ENCODE measurements at places on chromosomes 4 and X. TPM values are rescaled to one million over a fixed set of nuclear protein-coding genes. Genes with fewer than 3 reads are reported as not detected.

CPZ gene
- polyA plus RNA-seq, result not detected

TMEM255A gene
- 1.2 TPM for polyA plus RNA-seq

DNA sequence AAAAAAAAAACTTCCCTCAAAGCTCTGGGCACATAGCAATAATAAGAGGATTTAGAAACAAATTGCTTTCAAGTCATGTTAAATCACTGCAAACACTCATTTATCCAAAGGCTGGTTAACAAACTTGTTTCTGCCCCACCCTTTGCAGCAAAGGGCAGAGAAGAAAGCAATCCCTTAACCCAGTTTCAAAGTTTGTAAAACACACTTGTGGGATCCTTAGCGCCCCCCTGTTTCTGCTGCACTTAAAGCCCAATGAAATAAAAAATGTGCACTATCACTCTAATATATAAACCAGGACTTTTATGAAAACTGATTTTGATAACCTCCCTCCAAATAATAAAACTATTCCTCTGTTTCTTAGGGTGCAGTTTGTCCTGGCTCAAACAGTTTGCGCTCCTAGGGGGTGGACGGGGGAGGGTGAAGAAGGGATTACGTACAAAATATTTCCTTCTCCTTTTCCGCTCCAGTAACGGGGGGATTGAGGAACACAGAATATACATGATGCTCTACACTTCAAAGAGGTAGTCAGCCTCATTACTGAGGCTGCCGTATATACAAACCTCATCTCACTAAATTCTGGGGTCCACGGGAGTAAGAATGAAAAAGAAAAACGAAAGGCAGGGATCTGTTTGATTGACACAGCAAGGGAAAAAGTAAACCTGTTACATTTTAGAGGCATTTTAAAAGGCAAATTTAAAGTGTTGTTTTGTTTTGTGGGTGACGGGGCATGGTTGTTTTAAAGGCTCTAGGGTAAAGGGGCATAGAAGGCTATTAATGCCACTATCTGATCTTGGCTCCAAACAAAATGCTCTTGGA is 3.1 kb upstream of the PCDH10 start:
- H3K4me1 ChIP-seq, result no peaks in the 10 kb centered on the region
- H3K4me3 ChIP-seq, result no peak overlapping the region
- no peaks in the 10 kb centered on the region for H3K36me3 ChIP-seq

KCTD8 gene
- not detected for polyA plus RNA-seq

AFM gene
- polyA plus RNA-seq, result not detected

DNA sequence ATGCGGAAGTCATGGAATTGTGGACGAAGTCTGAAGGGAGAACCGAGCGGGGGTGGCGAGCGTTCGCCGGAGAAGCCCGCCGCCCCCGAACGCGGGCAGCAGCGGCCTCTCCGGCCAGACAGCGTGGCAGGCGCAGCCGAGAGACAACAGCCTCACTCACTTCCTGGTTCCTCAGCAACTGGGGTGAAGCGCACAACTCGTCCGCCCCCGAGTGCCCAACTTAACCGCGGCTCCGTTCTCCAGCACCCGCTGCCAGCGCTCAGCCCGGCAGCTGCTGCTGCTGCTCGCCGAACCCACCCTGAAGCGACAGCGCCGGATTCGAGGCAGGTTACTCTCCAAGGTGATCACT is 68.0 kb downstream of the NOCT start:
- peak overlapping the region; percentile 92 for H3K27ac ChIP-seq
- no peaks in the 10 kb centered on the region for H3K27me3 ChIP-seq
- no peaks in the 10 kb centered on the region for H3K36me3 ChIP-seq
- H3K4me1 ChIP-seq, result peaks cover 26% of the 10 kb centered on the region
- H3K4me3 ChIP-seq, result peak overlapping the region; percentile 84

- H3K27ac ChIP-seq, result no peak overlapping the region
- H3K36me3 ChIP-seq, result no peaks in the 10 kb centered on the region
- no peak for DNase-seq
- no peaks in the 10 kb centered on the region for H3K4me1 ChIP-seq
- no peak overlapping the region for H3K4me3 ChIP-seq
- no peaks in the 10 kb centered on the region for H3K27me3 ChIP-seq
Observed at GRCh38 chr4:116066711-116067245, 953.4 kb upstream of the NDST4 start.

PCDH18 gene
- not detected for polyA plus RNA-seq

DNA sequence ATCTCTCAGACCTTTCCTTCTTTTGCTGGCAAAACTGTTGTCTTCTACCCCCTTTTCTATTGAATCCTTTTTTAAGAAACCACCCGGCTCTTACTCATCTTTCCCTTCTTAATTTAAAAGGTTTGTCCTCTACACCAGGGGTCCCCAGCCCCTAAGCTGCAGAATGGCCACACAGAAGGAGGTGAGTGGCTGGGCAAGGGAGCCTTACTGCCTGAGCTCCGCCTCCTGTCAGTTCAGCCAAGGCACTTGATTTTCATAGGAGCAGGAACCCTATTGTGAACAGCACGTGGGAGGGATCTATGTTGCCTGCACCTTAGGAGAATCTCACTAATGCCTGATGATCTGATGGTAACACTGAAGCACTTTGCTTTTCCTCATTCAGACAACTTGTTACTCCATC is 726.3 kb upstream of the INTU start:
- no peak for DNase-seq
- no peak overlapping the region for H3K27ac ChIP-seq
- H3K4me3 ChIP-seq, result no peak overlapping the region
- H3K27me3 ChIP-seq, result no peaks in the 10 kb centered on the region
- no peaks in the 10 kb centered on the region for H3K36me3 ChIP-seq

- no peaks in the 10 kb centered on the region for H3K4me1 ChIP-seq
- H3K4me3 ChIP-seq, result no peak overlapping the region
Observed at GRCh38 chr4:69467797-69468196, 27.9 kb downstream of the UGT2B4 start.

CNKSR2 gene
- not detected for polyA plus RNA-seq

MAGEE1 gene
- not detected for polyA plus RNA-seq

DNA sequence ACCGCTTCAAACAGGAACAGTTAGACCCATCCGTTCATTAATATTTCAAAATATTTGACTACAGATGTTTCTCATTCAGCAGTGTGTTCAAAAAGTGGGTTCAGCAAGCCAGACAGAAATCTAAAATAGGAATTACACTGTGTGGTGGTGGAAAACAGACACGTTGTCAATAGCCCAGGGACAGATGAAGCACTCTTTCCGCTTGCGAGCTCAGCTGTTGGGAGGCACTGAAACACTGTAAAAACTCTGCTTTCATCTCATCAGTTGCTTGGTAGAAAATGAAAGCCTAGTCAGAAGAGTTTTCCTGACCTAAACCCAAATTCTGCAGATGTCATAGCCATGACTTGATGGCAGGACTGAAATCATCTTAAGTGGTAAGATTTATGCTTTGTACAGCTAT is 38.5 kb downstream of the LRP2BP start:
- no peak for DNase-seq
- H3K27ac ChIP-seq, result no peak overlapping the region
- H3K4me1 ChIP-seq, result no peaks in the 10 kb centered on the region
- H3K4me3 ChIP-seq, result no peak overlapping the region

PDS5A gene
- polyA plus RNA-seq, result 14.2 TPM
